ENCODE measurements at places on chromosomes 4 and X.

- DNase-seq, result no peak
Observed at GRCh38 chr4:148057984-148058859, 326.3 kb downstream of the ARHGAP10 start.

DNA sequence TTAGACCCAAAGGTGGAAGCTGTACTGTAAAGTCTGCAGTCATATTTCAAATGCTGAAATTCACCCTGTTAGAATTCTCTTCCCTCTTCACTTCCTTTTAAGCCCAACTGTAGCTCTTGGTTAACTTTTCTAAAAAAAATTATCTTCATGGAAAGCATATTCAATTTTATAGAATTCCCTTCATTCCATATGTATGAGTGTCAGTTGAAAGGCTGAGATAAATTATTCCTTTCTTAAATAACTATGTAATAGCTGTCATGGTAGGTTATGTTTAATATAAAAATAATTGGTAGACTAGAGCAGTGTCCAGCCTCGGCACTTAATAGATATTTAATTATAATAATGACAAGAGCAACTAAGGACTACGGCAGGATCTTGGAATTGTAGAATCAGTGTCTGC lies 16.8 kb upstream of the ARSH start:
- no peak for DNase-seq

GRCh38 chr4:89119166-89119565 lies 7.8 kb downstream of the TIGD2 start:
- no peak for DNase-seq

- no peak for DNase-seq
Observed at GRCh38 chrX:154607370-154607769, 11.7 kb downstream of the CTAG1B start.

DNA sequence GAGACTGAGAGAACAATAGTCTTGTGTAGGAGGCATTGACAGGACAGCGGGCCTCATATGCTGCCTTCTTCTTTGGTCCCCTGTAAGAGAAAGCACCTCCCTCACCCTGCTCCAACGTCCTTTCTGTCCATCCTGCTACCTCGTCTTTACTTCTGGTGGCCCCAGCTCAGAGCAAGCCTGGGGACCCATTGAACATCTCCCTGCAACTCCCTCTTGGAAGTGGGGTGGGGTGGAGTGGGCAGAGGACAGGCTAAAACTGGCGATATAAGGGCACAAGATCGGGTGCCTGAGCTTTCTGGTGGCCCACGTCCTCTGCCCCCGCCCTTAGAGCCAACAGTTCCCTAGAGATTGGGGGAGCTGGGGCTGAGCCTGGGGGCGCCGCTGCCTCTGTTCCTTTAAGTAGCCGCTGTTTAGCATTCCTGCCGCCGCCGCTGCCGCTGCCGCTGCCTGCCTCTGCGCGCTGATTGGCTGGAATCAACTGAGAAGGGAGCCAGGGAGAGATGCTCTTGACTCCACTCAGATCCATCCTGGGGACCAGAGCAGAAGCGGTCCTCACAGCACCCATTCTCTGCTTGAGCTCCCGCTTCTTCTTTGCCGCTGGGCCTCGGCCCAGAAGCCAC lies at the start of gene DLG3:
Gene DLG3, plus strand, starts transcription at position 510 of the 620 bp plus-strand sequence. CDS start 367 bp downstream, outside the sequence.
- DNase-seq, result peak; percentile 30

DNA sequence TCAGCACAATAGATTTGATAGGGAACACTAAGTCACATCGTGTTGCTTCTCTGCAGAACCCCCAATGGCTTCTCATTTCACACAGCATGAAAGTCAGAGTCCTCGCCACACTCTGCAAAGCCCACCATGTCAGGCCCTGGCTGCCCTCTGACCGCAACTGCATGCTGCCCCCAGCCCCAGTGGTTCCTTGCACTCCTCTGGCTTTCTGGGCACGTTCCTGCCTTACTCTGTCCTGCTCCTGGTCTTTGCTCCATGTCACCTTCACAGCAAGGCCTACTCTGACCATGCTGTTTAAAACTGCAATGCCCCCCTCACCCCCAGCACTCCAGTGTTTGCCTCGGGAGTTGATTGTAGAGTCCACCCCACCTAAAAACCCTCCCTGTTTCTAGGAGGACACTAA lies 78.1 kb downstream of the EVC start:
- no peak for DNase-seq

- DNase-seq, result no peak
Observed at GRCh38 chr4:6192245-6192644, 8.1 kb downstream of the JAKMIP1 start.

GRCh38 chrX:130048686-130049222 lies 61.5 kb downstream of the ELF4 start:
- no peak for DNase-seq

DNA sequence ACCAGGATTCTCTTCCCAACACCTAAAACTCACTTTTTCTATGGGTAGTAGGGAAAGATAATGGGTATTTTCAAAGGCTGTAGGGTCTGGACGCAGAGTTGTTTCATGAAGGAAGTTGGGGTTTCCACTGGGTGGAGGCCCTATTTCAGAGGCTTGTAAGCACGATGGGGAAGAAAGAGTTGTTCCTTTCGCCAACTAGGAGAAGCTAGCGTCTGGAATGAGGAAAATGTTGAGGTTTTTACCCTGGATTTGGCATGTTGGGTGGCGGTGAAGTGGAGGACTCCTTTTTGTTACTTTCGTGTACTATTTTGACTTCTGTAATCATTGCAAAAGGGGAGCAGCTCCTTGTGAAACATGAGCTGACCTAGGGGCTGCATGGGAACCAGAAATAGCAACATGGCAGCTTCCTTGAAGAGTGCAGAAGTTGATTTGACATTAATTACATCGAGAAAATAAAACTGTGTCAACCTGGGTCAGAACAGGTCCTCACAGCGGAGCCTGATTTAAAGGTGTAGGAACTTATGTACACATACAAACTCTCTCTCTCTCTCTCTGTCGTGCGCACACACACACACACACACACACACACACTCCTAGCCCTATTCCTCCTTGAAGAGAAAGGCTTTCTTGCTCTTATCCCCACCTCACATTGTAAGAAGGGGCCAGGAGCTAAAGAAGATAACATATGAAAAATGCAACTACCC lies 19.1 kb downstream of the VSIG4 start:
- DNase-seq, result no peak

DNA sequence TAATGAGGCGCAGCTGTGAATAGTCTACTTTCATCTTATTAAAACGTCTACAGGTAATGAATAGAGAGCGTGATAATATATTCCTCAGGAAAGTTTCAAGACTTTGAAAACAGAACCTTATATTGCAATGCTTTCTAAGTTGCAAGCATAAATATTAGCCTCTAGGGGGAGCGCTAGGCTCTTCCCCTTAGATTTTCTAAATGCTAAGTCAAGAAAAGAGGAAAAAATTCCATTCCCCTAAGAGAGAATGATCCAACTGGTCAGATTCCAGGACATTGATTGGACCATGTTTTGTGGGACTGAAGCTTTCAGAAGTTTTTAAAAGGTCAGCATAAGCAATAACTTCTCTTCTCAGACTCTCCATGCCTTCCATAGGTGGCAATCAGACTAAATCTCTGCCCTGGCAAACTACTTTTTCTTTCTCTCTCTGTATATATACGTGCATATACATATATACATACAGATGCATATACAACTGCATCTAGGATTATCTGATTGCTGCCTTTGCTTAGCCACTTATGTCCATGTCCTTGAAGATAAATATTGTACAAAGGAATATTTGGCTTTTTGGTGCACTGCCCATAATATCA lies 492.9 kb downstream of the INPP4B start:
- no peak for DNase-seq
